ENCODE measurements at places on chromosomes 2 and 18. TPM values are rescaled to one million over a fixed set of nuclear protein-coding genes. Genes with fewer than 3 reads are reported as not detected.

Gene STARD6
- 0.14 TPM for total RNA-seq

Gene SETBP1
- 9.8 TPM for total RNA-seq

DNA sequence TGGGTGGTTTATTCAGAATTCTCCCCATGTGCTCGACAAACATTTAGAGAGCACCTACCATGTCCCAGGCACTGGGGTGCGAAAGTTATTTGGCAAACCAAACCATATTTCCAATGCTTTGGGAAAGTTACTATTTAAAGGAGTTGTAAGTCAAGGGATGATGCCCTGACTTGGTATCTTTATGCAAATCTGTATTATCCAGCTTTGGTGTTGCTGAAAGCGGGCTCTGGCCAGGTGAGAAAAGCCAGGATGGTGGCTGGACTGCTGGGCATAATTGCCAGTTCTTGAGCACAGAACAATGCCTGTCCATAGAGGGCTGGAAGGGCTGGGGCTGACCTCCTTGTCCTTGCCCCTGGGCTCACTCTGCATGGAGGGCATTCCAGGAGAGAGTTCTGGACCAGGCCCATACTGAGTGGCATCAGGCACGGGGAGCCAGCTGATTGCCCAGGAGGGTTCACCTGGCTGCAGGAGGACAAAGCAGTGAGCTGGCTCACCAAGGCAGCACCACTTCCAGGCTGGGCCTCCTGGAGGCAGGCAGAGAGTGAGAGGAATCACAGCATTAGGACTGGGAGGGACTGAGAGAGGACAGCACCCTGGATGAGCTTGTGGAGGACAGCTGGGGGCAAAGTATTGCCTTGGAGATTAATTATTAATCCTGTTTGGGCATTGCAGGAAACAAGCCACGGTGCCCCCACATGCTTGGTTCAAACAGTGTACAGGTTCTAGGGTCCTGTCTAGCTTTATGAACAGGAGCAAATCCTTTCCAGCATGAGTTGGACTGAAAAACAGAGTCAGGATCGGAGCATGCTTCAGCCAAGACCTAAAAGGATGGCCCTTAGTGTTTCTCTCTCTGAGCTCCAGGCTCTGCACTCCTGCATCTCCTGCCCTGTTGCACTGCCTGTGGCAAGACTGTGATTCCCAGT is 7.1 kb downstream of the KHK start:
- DNase-seq, result no peak

- no peak for DNase-seq
Observed at GRCh38 chr2:235598532-235599531, 105.0 kb downstream of the AGAP1 start.

DNA sequence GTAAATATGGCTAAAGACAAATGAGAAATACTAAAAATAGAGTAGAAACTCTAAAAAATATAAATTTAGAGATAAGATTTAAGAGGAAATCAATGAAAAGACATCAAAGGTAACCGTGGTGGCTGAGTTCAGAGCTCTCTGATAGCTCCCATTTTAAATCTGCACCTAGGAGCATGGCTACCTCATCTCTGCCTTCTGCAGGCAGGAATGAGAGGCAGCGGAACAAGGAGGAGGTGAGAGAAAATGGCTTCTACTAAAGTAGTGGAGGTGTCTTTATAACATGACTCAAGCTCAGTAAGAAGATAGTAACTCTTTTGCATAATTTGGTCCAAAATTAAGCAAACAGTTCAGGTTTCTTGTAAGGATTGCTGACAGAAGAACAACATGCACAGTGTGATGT is 758.7 kb upstream of the FSHR start:
- DNase-seq, result no peak

DNA sequence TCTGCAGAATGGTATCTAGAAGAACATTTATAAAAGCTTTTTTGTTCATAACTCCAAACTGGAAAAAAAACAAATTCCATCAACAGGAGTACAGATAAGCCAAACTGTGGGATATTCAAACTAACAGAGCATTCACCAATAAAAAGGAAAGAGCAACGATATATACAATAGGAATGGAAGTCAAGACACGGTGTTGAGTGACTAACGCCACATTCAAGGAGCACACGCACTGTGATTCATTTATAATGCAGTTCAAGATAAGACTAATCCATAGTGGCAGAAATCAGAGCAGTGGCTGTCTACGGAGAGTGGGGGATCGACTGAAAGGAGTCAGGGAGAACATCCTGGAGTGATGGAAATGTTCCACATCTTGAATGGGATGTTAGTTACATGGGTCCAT is 70.7 kb downstream of the CABYR start:
- DNase-seq, result peak; percentile 50

DNA sequence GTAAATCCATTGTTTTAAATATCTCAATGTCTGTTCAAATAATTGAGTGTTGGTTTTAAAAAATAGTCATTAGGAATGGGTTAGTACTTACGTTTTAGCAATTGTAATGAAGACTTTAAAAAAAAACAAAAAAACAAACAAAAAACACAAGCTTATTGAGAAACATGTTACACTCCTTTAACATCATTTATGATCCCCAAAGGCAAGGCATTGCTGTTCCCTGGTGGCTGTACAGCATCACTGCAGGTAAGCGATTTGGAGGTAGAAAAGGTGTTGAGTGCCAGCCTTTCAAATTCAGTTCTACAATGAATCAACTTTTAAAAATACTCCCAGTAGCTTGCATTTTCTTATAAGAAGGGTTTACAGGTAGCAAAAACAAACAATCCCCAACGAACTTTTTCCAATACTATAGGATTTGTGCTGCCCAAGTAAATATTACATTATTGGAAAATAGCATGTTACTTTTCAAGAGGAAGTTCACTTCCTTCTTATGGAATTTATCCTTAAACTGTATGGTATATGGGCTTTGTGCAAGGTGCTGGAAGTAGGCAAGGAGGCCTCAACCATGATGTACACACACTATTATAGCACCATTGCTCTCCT is 27.5 kb downstream of the CNRIP1 start:
- DNase-seq, result no peak

DNA sequence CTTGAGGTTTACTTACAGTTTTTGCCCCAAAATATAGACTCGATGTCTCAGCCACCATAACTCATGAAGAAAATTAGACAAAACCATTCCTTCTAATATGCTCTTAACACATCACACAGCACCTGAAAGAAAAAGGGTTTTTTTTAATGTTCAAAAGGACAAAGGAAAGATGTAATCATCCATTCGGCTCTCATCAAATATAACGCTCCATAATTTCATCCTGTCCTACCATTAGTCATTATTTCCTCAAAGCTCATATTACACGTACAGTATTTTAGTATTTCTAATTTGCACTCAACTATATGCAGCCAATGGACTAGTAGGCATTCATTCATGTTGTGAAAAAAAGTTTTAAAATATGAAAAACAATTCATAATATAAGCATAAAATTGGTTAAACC is 24.8 kb downstream of the ESCO1 start:
- no peak for DNase-seq

GRCh38 chr2:54588244-54588899 is 132.2 kb downstream of the SPTBN1 start:
- no peak for DNase-seq

- DNase-seq, result no peak
Observed at GRCh38 chr2:16155766-16156165, 215.4 kb downstream of the MYCN start.
